Frontal cortex (tissue), 4 donors: ENCODE measurements at places on chromosomes 5 and 9. TPM values are rescaled to one million over a fixed set of nuclear protein-coding genes. Genes with fewer than 3 reads are reported as not detected.

DNA sequence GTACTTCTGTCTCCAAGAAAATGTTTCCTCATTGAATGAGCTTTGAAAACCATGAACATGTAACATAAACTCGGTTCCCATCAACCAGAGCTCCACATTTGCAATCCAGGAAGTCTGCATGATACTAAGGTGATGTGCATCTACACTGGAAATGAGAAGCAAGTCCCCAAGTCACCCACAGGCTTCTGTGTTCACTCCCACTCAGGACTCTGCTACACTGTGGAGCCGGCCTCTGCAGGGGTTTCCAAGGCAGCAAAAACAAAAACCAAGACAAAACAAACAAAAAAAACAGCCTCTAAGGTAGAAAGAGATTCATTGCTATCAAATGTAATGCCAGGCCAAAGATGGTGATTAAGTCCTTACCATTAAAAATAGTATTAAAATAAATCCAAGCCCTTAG lies 593.7 kb downstream of the IRX1 start:
- no peak for DNase-seq

- DNase-seq = no peak
These were observed 42.3 kb downstream of the FBXO4 start for GRCh38 chr5:41967401-41967800.

- DNase-seq = no peak
These were observed 51.4 kb upstream of the SLC2A8 start for GRCh38 chr9:127345566-127345965.

DNA sequence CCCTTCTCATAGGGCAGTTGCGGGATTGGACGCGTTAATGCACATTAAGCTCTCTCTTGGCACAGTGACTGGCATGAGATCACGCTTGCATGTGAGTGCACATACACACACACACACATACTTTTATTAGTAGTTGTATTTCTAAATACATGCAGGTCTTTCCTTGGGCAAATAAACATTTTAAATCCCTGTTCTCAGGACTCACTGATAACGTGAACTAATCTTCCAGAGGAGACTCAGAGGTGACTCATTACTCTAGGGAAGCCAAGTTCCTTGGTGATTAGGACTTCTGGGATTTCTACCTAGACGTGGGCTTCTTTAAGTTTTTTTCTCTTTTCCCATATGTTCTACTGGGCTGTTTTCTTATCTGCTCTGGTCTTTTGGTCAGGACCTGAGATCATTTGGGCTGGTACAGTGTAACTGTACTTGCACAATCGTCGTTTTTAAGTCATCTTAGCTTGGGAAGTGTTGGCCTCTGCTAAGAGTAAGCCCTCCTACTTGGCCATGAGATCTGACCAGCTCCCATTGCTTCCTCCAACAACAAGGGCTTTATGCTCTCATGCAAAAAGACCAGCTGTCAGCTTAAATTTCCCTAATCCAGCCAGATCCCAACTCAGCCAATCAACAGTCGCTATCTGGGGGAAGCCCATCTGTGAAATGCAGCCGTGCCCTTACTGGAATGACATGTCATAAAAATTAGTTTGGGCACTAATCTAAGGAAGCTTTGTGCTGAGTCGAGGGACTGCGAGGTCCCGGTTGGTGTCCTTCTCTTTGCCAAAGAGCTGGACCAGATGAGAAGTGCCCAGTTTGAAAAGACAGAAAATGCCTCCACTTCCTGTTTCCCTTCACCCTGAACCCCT lies 176.4 kb upstream of the ANKRD55 start:
- DNase-seq = no peak

- no peak for DNase-seq
These were observed 3.3 kb upstream of the LSM11 start for GRCh38 chr5:157740229-157740610.

DNA sequence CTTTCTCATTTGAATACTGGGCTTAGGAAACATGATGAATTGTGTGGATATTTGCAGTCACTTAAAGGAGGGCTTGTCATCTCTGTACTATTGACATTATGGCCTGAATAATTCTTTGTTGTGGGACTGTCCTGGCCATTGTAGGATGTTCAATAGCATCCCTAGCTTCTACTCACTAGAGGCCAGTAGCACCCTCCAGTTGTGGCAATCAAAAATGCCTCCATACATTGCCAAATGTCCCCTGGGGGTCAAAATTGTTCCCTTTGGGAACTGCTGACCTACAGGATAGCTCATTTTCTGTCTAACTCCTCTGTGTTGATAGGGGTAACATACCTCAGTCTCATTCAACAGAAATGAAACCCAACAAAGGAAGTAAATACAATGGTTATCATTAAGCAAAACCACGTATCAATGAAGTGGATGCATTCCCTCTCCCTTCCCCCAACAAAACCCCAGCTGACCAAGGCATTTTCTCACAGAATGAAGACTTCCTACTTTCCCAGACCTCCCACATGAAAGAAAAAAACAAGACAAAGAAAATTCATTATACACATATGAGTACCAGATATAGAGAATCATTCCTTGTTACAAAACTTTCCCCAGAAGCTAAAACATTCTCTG lies 18.1 kb downstream of the FYB1 start:
- no peak for DNase-seq

DNA sequence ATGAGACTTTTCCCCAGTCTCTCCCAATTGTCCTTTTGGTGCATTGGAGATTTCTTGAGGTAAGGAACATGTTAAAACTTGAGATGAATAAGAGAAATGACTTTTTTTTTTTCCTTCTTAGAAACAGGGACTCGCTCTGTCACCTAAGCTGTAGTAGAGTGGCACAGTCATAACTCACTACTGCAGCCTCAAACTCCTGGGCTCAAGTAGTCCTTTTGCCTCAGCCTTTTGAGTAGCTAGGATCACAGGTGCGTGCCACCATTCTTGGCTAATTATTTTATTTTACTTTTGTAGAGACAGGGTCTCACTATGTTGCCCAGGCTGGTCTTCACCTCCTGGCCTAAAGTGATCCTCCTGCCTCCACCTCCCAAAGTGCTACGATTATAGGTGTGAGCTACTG lies 25.9 kb downstream of the CDC42SE2 start:
- DNase-seq = no peak

DNA sequence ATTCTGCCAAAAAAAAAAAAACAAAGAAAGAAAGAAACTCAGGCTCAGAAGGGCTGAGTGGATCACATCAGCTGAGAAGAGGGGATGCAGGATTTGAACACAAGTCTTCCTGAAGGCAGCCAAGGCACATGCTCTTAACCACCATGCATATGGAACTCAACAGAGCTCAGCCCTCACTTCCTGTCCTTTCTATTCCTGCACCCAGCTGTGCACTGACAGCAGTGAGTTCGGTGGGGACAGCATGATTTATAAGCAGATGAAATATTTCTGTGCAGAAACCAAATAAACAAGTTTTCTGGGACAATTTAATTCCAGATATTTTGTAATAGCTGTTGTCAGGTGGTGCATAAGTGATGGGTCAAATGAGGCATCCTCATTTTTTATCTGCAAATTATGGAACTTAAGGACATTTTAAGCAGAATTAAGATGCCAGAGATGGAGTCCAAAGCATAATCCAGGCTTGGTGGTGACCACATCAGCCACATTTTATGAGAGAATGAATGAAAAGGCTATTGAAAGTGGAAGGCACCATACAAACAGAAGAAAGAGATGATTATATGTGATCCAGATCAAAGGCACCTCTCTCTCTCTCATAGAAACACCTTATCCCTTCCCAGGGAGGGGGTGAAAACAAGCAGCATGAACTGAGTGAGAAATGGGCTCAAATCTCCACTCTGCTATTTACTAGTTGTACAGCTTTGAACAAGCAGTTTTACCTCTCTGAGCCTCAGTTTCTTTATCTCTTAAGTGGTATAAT lies 303.6 kb upstream of the MSX2 start:
- DNase-seq = no peak

The BTNL3 gene
- total RNA-seq = not detected
